ENCODE measurements at places on chromosomes 16 and 17. TPM values are rescaled to one million over a fixed set of nuclear protein-coding genes. Genes with fewer than 3 reads are reported as not detected.

The CTRB2 gene
- not detected for total RNA-seq

The CTRB1 gene
- 1.0 TPM for total RNA-seq

The GPR179 gene
- total RNA-seq = 0.21 TPM

The NT5M gene
- total RNA-seq = 3.5 TPM

The MYH1 gene
- total RNA-seq = 15.4 TPM

The KRT33B gene
- total RNA-seq = 0.21 TPM

The MSLN gene
- total RNA-seq = 5.3 TPM

The BRIP1 gene
- 6.5 TPM for total RNA-seq

The CDR2L gene
- 11.4 TPM for total RNA-seq

The ETV4 gene
- total RNA-seq = 4.3 TPM

The KRTAP4-3 gene
- not detected for total RNA-seq

The SCGB1C2 gene
- total RNA-seq = not detected

The SRL gene
- 445 TPM for total RNA-seq

The CPPED1 gene
- total RNA-seq = 9.3 TPM

The KRT36 gene
- total RNA-seq = not detected

The ATP1B2 gene
- 0.92 TPM for total RNA-seq

The TMEM238L gene
- total RNA-seq = not detected

The SOX8 gene
- 55.6 TPM for total RNA-seq

The NRN1L gene
- total RNA-seq = not detected

The RCVRN gene
- not detected for total RNA-seq

The RNF222 gene
- 0.21 TPM for total RNA-seq

The FSCN2 gene
- 1.7 TPM for total RNA-seq

The PRSS27 gene
- total RNA-seq = 3.5 TPM

The MYH2 gene
- 1,036 TPM for total RNA-seq

The CCDC200 gene
- not detected for total RNA-seq

The SRCAP gene
- 35.6 TPM for total RNA-seq

The CRYBA1 gene
- not detected for total RNA-seq

The TP53TG3 gene
- not detected for total RNA-seq

The MFAP4 gene
- total RNA-seq = 77.4 TPM

The KRT12 gene
- total RNA-seq = not detected

The CCL17 gene
- total RNA-seq = not detected

The ADAD2 gene
- total RNA-seq = 0.31 TPM

The SMIM36 gene
- total RNA-seq = not detected

The FBXO31 gene
- total RNA-seq = 58.2 TPM

The ZNF646 gene
- 14.7 TPM for total RNA-seq

The KRTAP2-3 gene
- total RNA-seq = not detected

The CCL1 gene
- total RNA-seq = not detected

The CEP295NL gene
- 5.9 TPM for total RNA-seq

The TEX19 gene
- total RNA-seq = not detected

The TEKT3 gene
- total RNA-seq = not detected

The TBC1D3E gene
- total RNA-seq = not detected

The NHLRC4 gene
- total RNA-seq = 0.41 TPM

The LRRC46 gene
- not detected for total RNA-seq

Data from tongue (tissue), 3 donors.